ENCODE measurements at places on chromosomes 5 and 9.

DNA sequence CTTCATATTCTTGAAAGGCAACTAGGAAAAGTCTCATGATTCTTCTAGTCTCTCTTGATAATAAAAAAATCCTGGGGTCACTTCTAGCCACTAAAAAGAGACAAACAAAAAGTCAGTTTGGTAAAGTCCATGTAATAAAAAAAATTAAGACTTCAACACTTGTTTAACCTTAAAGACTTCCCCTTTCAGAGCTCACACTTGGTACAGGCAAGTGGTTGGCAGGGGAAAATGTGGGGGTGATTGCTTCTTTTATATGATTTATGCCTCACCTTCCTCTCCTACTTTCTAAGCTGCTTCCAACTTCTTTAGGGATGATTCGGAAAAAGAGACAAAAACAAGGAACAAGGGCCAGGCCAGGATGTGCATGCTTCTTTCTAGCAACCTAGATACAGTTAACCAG lies 5.1 kb upstream of the ERCC6L2 start:
- DNase-seq = no peak

DNA sequence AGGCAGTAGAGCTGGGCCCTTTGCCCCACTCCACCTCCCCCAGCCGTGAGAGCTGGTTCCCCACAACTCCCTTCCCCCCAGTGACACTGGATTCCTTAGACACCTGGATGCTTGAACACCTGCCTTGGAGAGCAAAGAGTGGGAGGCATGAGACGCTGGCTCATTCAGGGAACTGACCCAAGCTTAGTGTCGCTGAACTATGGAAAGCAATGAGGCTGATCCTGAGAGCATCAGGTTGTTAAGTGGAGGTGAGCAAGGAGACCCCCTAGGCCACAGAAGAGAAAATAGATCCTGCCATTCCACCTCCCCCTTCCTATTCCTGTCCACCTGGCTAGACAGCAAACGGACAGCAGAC lies 2.0 kb downstream of the CCL19 start:
- DNase-seq = no peak

DNA sequence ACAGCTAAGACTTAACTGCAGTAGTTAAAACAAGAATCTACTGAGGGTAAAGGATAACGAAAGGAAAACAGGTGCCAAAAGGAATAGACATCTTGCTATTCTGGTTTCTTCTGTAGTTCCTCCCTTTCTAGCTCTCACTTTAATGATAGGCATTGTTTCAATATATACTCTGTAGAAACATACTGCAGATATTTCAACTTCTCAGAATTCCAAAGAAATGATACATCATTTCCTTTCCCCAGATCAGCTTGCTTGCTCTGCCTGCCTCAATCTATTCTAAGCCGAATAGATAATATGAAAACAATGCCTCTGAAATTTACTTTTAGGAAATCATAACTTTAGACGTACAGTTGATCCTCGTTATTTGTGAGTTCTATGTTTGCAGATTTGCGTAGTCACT lies 46.3 kb downstream of the ACO1 start:
- DNase-seq = no peak

GRCh38 chr5:6188344-6188743 lies 190.0 kb downstream of the MED10 start:
- DNase-seq = no peak

DNA sequence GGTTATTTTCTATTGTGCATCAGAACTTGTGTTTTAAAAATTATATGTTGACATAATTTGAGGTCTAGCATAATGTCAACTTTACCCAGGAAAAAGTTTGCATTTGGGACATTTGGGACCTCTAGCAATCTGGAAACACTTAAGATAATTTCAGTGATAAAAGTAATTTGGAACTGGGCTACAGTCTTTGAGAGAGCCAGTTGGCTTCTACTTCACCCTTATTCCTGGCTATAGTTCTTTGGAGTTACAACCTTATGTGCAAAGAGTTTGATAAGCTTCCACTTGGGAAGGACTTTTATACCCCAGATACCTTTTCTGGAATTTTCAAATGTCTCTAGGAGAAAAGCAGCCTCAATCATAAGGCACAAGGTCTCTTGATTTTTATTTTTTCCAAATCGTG lies 139.3 kb downstream of the ARRDC3 start:
- DNase-seq = no peak

Data from CD8-positive, alpha-beta T cell (primary cell).